ENCODE measurements at places on chromosomes 2 and 18.

DNA sequence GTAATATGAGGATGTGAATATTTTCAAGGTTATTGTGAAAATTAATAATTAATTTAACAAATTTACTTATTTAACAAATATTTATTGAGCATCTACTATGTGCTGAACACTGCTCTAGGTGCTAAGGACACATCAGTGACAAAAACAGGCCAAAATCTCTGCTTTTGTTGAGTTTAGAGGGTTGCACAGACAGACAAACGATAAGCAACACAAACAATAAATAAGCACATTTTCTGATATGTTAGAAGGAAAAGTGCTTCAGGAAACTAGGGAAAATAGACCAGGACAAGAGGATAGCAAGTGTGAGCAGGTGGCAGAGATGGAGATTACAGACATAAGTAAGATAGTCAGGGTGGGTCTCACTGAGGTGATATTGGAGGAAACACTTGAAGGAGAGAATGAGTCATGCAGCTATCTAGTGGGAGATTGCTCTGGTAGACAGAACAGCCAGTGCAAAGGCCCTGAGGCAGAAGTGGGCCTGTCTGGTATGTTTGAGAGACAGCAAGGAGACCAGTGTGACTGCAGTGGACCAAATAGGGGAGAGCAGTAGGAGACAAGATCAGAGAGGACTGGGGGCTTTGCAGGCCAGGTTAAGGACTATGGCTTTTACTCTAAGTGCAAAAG, 38.3 kb downstream of the SFXN5 start:
- no peak for DNase-seq

DNA sequence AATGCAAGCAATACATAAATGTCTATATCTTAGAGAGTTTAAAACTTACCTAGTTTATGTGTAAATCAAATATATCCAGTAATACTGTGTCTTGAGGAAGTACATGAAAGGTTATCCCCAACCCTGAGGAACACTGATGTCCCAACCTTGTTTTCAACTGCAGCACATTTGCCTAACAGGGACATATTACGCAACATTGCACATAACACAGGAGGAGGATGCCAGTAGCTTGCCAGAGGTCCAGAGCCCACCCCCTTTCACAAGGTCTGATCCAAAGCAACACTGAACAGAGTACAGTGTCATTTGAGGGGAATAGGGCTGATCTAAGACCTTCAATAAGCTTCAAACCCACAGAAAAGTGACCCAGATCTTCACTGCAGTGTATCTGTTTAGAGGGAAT, 678.5 kb downstream of the ARHGAP15 start:
- no peak for DNase-seq

GRCh38 chr2:195861821-195862220, 204.8 kb downstream of the SLC39A10 start:
- DNase-seq: no peak

DNA sequence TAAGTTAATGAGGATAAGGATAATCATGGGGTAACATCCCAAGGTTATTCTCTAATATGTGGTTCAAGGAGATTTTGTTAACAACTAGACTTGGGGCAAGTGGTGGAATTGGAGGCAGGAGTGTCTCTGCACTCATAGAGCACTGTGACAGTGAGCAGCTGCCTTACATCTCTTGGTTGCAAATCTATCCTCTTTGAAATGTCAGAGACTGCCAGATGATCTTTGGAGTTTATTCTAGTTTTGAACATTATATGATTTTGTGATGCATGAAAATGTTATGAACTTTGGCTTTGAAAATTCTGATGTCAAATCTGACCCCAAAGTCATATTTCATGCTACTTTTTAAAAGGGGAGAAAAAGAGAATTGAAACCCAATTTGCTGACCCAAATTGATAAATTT, 861.1 kb downstream of the CNTNAP5 start:
- DNase-seq: no peak

GRCh38 chr2:128396946-128397345, 78.3 kb upstream of the HS6ST1 start:
- DNase-seq: no peak

Data from stimulated activated CD4-positive, alpha-beta T cell treated with anti-CD3 and anti-CD28 coated beads, Interleukin-15, amount 100 ng/mL, for 48 hours (primary cell).